ENCODE measurements at places on chromosomes 7 and 10.

DNA sequence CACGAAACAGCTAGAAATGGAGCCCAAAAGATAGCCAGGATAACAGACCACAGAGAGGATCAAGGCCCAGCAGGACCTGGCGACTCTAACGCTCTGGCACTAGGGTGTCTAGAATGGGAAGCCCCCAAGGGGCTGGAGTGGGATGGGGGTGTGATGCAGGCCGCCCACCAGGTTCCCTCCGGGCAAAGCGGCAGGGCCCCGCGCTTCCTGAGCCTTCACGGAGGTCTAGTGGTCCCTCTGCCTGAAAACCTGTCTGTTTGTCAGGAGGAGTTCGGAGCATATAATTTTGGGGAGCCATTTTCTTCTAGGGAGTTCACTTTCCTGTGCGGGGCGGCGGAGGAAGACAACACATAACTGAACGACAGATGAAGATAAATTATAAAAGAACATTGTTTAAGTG is 48.2 kb upstream of the FXYD4 start:
- no peak for DNase-seq

DNA sequence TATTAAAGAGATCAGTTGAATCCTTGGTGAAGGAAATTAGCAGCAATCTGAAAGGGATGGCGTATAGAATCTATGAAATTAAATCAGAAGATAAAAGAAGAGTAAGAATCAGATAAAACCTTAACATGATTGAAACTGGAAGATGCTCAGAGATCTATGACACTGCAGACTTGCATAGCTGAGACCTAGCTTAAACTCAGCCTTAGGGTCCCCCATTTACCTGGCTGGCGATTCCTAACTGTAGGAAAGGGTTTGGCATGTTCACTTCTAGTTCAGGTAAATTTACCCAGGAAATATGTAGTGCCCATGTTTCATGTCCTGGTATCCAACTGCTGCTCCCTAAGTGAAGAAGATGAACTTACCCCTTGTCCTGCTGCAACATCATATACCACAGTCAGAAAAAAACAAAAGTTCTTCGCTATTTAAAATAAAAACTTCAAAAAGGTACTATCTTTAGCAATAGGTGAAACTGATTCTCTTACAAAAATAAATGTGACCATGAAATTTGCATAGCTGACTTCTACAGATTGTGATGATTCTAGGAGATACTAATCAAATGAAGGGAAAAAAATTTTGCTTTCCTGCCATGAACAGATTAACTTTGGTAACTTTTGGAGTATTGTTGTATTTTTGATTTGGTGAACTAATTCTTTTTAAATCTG is 47.8 kb upstream of the TMEM243 start:
- no peak for DNase-seq

DNA sequence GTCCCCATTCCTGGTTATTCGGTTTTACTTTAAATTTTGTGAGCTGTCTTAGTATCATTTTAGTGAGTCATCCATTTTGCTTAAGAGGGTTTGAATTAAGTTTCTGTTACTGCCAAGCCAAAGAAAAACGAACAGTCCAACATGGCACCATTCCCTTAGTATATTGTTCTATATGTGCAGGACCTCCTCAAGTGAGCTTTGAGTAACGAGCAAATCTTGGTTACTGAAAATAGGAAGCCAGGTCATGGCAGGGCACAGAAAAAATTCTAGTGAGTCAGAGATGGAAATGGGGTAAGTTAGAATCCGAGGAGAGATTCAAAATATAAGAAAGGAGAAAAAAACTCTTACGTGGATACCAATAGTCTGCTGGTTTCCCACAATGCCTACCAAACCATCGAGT is 292.9 kb downstream of the BAMBI start:
- DNase-seq, result no peak

DNA sequence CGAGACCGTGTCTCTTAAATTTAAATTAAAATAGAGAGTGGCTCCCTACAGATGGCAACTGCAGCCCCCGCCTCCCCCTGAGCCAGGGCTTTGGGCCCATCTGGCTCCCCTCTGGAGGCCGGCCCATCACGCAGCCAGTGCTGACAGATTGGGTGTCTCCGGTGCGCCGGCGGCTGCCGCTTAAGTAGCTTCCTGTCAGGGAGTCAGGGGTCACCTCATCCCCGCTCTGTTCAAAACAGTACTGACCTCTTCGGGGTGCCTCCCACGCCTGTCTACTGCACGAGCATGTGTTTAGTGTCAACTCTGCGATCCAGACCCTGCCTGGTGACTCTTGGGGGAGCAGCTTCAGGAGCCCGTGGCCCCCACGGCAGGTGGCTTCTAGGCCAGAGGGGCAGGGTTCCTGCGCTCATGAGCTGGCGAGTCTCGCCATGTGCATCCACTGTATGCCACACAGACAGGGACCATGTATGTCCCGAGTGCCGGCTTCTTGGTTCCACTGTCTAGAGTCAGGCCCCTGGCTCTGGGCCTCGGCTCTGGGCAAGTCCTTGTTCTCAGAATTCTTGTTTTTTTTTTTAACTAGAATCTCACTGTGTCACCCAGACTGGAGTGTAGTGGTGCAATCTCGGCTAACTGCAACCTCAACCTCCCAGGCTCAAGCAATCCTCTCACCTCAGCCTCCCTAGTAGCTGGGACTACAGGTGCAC is 36.1 kb downstream of the KCTD7 start:
- no peak for DNase-seq

DNA sequence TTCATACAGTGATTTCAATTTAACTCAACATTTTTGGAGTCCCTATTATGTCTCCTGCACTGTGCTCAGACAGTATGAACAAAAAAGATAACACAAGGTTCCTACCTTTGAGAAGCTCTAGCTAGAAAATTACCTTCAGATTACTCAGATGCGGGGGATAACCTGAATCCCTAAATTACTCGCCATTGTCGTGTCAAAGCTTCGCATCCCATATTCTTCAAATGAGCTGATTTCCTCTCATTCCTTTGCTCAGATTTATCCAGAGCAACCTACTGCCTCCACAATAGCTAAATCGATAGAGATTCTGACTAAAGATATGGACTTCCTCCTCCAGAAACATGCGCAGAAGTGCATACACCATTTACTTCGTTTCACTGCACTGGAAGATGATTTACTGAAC is 42.6 kb downstream of the ZNF800 start:
- no peak for DNase-seq

DNA sequence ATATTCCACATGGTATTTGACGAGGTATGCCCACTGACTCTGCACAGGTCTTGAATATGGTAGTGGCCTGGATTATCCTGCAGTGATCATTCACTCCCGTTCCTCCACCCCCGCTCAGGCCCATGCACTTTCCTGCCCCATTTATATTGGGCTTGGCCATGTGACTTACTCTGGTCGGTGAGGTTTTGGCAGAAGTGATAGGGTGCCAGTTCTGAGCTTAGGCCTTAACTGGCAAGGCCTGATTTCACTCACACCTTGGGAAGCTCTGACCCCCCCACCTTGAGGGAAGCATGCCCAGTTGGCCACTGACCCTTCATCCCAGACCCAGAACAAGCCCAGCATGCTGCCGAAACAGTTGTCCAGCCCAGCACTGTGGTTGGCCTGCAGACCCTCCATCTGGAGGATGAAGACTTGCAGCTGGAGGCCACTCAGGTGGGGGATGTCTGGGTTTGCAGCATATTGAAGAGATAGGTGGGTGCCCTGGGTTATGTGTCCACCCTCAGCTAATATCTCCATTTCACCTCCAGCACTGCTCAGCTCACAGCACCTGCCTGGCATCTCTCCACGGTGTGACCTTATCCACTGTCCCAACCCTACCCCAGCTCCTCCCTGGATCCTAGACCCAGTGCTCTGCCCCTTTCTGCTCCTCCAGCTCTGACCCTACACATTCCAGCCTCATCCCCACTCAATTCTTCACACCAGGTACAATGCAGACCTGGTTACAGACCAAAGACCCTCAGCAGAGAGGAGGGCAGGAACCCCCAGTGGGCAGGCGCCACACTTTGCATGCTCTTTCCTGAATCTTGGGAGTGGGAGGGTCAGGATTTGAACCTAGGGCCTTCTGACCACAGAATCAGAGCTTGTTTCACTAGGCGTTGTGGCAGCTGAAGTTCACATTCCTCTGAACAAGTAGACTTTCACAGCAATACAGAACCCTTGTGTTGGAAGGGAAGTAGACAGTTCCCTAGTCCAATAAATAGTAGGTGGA is 138.1 kb upstream of the CHST15 start:
- DNase-seq, result no peak

DNA sequence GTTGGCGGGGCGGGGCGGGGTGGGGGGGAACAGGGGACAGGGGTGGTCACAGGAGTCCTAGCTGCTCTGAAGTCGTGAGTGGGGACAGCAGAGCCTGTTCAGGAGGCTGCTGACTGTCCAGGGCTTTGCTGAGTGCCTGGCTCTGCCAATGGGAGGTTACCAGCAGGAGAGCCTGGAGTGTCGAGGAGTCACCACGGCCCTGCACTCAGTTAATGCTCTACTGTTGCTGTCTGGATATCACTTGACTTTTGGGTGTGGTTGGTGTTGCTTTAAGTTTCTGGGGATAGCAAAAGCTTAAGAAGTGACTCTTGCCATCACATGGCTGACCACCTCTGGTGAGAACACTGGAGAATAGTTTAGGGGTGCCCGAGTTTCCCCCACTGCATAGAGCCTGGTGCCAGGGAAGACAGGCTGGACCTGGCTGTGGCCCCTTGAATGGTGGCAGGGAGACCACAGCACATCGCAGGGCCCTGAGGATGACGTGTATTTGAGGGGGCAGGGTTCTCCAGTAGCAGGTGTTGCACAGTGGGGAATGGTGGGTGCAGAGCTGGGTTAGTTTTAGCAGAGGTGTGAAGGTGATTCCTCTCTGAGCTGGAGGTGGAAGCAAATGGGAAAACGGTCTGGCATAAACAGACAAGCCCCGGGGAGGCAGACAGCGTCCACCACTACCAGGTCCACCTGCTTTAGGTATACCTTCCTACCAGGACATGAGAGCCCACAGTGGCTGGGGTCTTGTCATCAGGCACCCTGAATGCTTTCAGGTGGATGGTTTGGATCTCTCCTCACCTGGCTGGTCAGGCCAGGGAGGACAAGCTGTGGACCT is 54.2 kb upstream of the CAMK2B start:
- DNase-seq, result no peak

DNA sequence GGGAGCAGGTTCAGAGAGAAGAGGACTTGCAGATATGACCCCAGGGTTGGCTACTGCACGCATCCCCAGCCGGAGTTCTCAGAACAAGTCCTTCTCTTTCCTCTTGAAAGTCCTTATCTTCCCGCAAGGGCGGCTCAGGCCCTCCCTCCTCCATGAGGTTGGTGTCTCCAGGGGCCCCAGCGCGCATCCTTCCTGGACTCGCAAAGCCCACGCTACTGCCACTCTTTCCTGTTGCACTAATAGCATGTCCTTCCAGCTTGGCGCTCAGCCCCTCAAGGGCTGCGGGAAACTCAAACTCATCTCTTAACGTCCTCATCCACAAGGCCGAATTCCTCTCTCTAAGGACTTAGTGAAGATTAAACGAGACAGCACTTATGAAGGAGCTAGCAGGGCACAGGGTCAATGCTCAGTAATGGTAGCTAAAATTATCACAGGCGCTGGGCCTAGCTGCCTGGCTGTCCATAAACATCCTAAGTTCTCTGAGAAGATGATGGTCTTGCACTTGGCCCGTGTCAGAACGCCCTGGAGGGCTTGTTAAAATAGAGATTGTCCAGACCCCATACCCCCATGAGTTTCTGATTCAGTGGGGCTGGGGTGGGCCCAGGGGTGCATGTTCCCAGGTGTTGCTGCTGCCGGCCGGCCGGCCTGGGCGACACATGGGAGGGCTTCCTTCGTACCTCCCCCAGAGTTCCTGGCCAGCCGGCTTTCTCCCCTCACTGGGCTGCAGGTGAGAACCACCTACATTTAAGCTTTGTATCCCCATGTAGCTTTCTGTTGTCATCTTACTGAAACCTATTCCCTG is 261.4 kb downstream of the COBL start:
- no peak for DNase-seq

DNA sequence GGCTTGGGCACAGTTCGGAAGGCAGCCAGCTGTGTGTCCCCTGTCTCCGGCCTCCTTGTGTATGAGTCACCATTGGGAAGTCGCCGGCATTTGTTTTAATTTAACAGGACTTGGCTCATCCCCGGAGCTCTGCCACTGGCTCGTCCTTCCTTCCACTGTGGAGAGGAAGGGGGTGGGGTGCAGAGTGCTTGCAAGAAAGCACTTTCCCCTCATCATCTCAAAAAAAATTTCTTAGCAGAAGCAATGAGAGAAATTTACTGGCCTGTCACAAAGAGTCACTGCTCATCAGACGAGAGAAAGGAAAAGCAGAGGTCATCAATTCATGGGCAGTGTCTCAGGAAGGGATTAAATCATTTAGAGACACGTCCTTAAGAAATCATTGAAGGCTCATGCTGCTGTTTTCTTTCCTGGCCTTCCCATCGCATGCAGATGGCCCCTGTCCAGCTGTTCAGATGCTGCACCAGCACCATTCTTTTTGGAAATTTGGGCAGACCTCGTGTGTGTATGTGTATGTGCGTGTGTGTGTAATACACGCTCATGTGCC is 93.3 kb downstream of the BMS1 start:
- DNase-seq, result no peak

- DNase-seq, result no peak
Measured at GRCh38 chr7:157526005-157526912, 189.5 kb downstream of the DNAJB6 start.

Data from NCI-H1048 (cell line).